Tibial artery (tissue), 4 donors: ENCODE measurements at places on chromosomes 6 and 20.

GRCh38 chr6:26351544-26351953 lies 13.4 kb upstream of the BTN3A2 start:
- DNase-seq: no peak

DNA sequence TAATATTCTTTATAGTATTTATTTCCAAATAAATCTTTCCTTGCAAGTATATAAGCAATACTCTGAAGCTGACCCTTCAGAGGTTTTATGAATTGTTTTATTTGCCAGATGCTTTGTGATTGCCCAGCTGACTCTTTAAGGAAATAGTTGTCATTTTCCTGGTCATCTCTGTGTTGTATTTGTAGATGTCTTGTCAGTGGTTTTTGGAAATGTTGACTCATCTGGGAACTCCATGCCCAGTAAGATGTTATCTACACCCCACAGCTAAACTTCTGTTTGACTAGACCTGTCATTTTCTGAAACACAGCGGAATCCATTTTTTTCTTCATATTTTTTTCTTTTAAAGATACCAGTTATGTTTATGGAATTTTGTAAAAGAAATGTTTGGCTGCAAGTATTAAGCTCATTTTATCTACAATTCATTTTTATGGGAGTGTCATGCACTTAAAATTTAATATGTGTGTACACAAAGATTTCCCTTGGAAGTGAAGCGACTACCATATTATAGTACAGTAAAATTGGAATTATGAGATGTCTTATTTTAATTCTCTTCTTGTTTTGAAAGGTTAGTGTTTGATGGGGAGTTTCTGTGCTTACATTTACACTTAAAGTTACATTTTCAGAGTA lies 491.0 kb downstream of the NKAIN2 start:
- DNase-seq: no peak

GRCh38 chr6:144248476-144249301 lies 36.4 kb upstream of the UTRN start:
- DNase-seq: no peak

DNA sequence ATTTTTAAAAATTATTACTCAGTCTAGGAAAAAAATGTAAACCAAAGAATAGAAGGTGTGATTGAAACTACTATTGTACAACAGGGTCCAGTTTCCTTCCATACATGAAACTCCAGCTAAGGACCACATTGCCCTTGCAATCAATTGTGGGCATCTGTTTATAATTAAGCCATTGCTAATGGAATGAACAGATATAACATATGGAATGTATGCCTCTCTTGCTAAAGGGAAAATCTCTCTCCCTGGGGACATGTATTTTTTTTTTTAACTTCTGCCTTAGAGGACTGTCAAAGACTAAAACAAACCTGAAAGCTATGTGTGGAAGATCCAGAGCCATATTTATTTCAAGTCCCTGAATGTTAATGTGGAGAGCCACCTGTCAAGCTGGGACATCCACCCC lies 336.8 kb upstream of the MANEA start:
- no peak for DNase-seq

GRCh38 chr6:121443971-121444541 lies 8.6 kb downstream of the GJA1 start:
- DNase-seq: no peak

- DNase-seq: no peak
Observed at GRCh38 chr6:90098627-90099026, 198.0 kb downstream of the BACH2 start.

DNA sequence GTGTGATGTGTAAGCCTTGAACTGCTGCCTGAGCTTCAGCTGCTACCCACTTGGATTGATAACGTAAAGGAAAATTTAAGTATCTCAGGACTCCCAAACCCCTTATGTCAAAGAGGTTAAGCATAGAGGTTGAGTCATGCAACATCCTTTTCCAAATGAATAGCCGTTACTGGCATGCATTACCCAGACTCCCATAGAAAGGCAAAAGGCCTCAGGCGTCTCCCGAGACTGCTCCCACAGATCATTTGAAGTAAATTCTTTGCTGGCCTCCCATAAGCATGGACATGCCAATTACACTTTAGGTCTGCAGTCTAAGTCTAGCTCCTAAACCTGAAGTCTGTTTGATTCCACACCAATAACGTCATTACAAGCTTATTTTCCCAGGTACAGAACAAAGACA lies 14.7 kb downstream of the IPCEF1 start:
- no peak for DNase-seq

GRCh38 chr6:42923666-42924065 lies 5.6 kb upstream of the CNPY3 start:
- DNase-seq: no peak

DNA sequence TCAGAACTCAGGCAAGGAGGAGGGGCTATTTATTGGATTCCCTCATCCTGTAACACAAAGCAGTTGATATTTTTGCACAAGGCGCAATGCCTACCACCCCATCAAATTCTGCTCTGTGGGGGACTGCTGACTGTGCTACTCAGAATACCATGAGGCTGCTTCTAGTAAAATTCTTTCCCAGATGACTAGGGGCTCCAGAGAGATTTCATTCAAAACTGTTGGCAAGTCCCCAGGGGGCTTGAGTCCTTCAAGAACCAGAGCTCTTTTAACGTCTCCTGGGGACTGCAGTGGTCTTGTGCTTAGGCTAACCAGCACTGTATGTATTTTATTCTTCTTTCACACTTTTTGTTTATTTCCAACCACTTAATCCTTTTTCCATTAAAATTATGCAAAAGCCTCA lies 365.9 kb upstream of the AGPAT4 start:
- no peak for DNase-seq

DNA sequence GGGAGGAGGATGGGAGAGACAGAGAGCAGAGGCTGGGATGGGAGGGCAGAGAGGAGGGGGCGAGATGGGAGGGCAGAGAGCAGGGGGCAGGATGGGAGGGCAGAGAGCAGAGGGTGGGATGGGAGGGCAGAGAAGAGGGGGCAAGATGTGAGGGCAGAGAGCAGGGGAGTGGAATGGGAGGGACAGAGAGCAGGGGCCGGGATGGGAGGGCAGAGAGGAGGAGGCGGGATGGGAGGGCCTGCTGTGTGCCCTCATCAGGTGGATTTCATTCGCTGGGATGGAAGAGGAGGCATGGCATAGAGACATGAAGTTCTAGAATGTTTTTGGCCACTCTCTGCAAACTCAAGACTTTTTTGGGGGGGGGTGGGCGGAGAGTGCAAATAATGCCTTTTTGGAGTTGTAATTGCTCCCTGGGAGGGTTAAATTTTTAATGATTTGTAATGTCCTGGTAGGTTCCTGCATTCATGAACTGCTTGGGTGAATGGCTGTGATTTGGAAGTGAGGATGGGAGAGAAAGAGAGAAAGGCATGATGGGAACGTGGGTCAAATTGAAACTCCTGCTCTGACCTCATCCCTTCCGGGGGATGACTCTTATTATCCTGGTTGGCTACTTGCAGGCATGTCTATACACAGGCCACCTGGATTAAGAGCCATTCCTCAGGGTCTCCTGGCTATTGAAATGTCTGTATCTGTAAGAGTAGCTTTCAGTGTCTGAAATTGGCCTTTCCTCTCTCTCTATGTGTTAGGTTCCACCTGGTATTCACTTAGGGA lies 162.4 kb upstream of the AGPAT4 start:
- no peak for DNase-seq

DNA sequence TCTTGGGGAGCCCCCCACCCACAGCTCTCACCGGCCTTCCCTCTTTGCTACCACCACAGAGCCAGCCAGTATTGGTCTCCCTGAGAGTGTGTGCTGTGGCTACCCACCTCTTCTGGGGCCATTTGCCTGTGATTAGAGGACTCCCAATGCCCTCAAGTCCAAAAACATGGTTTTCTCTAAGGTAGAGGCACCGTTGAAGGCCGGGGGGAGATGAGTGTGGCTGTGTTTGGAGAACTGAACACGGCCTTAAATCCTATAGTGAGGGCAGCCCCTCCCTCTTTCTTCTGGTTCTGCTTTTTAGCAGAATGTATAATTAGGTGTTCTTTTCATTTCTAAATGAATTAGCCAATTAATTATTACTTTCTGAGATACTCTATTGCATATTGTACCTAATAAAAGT lies 2.5 kb downstream of the CCR6 start:
- no peak for DNase-seq

DNA sequence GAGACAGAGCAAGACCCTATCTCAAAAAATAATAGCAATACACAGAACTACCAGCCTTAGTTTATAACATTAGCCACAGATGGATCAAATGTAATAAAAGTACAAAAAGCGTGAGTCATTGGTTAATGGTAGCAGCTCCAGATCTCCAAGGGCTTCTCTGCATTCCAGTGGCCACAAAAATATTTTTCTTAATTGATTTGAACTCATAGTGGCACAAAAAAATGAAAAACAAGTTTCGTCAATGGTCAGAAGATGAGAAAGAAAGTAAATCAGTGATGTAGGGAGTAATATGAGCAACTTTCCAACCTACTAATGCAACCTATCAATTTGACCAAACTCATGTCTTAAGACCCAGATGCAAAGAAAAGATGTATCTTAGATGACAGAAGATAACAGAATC lies 79.6 kb downstream of the CEP57L1 start:
- DNase-seq: no peak

DNA sequence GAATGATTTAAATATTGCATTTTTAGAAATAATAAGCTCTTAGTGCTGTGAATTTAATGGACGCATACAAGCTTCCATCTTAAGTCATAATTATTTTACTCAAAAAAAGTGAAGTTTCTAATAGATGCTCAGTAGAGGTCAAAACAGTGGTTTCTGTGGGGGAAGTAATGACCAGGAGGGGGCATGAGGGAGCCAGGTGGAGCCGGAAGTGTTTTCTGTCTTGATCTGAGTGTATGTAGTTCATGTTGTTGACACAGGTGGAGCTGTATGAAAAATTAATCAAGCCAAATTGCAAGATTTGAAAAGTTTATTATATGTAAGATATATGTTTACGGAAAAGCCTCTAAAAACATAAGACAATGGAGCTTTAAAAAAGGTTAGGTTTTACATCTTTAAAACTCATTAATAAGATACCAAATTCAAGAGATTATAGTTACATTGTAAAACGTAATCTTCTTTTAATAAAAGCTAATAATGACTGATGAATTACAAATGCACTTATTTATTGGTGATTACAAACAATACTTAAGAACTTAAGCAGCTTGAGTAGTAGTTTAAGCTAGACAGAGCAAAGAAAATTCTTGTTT lies 68.0 kb downstream of the PLAGL1 start:
- no peak for DNase-seq

DNA sequence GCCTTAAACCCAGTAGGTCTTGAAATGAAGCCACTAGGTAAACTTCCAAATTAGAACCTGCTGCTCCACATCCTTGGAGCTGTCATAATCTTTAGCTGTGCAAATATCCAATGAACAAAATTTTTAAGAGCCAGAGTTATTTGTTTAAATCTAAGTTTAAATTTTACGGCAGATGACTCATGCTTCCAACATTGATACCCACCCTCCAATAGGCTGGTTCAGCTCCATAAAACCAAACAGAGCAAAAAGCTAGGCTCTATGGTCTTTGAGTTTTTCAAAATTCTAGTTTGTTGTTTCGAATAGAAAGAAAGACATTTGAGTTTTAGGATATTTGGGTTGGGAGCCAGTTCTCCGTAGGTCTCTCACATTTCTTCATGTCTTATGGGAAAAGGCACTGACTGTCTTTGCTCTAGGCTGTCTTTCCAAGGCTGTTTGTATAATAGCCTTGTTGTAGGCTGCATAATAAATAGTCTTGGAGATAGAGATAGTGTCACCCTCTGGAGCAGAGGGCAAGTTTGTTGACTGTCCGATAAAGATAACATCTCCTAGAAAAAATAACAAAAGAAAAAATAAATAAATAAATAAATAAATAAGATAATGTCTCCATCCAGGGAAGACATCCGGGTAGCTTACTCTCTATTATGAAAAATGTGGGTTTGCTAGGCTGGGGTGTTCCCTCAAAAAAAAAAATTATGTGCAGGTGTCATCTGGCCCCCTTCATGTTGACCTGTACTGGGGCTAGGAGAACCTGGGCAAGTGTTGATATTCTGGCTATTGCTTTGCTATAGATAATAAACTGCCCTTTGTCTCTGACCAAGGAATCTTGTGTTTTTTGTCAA lies 36.5 kb downstream of the SLC2A12 start:
- no peak for DNase-seq

GRCh38 chr20:7926767-7927166 lies 13.5 kb downstream of the HAO1 start:
- no peak for DNase-seq

DNA sequence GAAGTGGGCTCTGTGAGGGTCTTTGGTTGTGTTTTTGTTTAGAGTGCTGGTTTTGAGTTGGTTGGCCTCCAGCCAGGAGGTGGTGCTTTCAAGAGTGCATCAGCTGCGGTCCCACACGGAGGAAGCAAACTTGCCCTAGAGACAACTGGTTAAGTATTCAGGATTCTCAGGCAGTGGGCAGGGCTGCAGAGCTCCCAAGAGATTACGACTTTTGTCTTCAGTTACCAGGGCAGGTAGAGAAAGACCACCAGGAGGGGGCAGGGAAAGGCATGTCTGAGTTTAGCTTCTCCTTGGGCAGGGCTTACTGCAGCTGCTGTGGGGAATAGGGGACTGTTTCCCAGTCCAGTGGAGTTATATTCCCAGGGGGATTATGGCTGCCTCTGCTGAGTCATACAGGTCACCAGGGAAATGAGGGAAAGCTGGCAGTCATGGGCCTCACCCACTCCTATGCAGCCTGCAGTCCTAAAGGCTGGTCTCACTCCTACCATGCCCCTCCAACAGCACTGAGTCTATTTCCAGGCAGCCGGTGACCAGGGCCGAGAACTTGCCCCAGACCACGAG lies 64.3 kb downstream of the TTI1 start:
- DNase-seq: no peak

DNA sequence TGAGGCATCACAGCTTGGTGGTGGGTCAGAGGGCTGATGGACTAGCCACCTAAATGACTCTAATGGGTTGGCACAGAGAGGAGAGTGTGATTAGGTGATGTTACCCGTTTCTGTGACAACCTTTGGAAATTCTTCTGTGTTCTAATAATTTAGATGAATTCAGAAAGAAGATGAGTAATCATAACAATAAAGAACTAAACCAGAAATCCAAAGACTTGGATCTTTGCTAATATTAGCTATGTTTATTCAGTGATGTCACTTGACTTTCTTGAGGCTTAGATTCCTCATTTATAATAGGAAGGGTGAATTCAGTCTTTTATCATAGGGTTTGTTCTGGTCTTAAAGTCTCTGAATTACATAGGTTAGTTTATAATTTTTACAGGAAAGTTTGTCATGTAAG lies 19.9 kb downstream of the CRYBG1 start:
- DNase-seq: no peak

GRCh38 chr20:10632721-10633509 lies 40.9 kb downstream of the JAG1 start:
- no peak for DNase-seq

GRCh38 chr6:85641522-85641896 lies 1.2 kb downstream of the SYNCRIP start:
- DNase-seq: no peak

DNA sequence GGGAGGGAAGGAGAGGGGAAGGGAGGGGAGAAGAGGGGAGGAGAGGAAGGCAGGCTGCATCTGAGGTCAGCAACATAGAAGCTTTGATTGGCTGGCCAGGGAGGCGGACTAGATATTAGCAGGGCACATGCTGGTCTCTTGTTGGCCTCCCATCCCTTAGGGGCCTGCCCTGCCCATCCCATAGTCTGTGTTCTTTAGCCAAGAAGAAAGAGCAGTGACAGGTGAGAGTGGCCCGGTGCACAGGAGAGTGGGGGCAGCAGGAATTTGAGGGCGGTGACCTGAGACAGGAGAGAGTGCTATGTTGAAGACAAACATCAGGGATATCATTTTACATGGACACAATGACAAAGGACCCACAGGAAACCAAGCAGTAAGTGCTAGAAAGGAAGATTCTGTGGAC lies 413.5 kb downstream of the SYNE1 start:
- DNase-seq: no peak

GRCh38 chr20:9059931-9060330 lies 9.0 kb upstream of the PLCB4 start:
- no peak for DNase-seq

- no peak for DNase-seq
Observed at GRCh38 chr20:33684533-33685327, 1.5 kb downstream of the E2F1 start.
